Fibroblast of skin of scalp (primary cell): ENCODE measurements at places on chromosomes 4 and X.

- DNase-seq, result peak; percentile 72
These were observed 17.5 kb downstream of the PTTG2 start for GRCh38 chr4:37977471-37978247.

- peak; percentile 63 for DNase-seq
These were observed 7.6 kb upstream of the HTRA3 start for GRCh38 chr4:8261851-8262535.

- no peak for DNase-seq
These were observed 5.8 kb downstream of the FAM114A1 start for GRCh38 chr4:38873290-38873944.

- no peak for DNase-seq
These were observed 5.5 kb downstream of the TMEM131L start for GRCh38 chr4:153471698-153472093.

DNA sequence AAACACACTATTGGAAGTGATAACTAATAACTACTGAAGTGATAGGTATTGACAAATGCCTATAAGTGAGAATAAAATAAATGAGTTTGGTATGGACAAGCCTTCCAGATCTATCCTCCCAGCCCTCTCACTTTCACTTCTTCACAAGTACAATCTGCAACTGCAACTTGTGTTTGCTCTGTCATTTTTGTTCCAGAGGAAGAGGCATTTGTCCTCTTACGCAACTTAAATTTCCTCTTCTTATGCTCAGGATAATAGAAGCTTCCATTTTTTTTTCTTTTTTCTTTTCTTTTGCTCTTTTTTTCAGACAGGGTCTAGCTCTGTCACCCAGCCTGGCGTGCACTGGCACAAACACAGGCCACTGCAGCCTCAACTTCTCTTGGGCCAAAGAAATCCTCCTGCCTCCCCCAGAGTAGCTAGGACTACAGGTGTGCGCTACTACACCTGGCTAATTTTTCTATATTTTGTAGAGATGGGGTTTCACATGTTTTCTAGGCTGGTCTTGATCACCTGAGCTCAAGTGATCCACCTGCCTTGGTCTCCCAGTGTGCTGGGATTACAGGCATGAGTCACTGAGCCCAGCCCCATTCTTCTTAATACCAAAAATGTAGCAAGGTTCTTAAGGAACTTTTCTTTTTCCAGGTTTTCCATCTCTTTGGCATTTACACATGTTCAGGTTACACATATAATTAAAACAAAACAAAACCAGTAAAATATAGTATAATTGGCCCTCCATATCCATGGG lies 73.1 kb downstream of the PDGFC start:
- DNase-seq, result no peak

DNA sequence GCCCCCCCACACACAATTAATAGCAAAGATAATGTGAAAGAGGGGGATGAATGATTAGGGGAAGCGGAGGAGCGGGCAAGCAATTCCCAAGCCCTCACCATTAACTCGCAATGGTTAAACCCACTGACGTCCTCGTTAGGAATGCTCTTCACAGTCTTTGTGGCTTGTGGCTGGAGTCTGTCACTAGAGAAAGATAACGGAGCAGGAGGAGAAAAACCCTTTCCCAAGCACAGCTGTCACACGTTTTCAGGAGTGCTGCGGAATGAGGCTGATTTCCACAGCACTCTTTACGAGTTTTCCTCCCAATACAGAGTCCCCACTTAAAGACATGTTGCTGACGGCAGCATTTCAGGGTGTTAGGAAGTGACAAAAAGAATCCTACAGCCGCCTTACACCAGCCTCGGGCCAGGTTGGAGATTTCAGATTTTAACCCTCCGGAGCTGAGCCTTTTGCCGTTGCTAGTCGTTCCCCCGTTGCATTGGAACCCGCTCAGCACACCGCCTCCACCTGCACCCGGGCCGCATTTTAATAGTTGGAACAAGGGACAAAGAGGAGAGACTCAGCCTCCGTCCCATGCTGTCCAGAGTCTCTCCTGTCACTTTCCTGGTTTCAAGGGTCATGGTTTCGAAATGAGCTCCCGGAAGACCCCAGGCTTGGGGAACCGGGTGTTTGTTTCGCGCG lies 92.2 kb downstream of the GEMIN8 start:
- peak; percentile 60 for DNase-seq

DNA sequence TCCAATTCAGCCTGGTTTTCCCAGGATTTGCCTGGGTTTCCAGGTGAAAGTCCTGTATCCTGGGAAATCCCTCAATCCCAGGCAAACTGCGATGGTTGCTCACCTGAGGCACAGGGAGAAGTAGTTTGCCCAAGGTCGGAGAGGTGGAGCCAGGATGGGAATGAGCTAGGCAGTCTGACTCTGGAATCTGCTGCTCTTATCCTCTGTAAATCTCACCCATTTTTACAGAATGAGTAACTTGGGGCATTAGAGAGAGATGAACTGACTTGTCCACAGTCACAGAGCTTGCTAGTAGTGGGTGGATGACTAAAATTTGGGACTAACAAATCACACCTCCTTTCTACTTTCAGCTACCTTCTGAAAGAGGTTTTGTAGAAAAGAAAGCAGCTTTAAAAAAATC lies 9.8 kb upstream of the ARX start:
- DNase-seq, result no peak
